ENCODE measurements at places on chromosomes 2 and 18. TPM values are rescaled to one million over a fixed set of nuclear protein-coding genes. Genes with fewer than 3 reads are reported as not detected.

DNA sequence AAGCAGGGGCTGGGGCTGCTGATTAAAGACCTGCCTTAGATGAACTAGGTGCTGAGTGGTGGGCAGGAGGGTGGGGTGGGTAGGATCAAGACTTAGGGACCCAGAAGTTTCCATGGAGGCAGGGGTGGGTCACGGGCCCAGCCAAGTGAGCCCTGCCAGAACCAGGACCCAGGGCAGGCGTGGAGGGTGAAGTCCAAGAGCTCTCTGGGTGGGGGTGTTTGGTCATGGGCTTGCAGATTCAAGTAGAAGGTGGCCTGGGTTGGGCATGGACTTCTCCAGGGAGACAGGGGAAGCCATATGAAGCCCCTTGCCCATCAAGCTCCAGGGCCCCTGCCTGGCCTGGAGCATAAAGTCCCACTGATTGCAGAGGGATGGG lies 168.8 kb downstream of the SMAD7 start:
- no peak for DNase-seq

PIKFYVE gene
- total RNA-seq: 13.9 TPM

GRCh38 chr18:31795747-31796146 lies 35.1 kb upstream of the SLC25A52 start:
- DNase-seq: no peak

DNA sequence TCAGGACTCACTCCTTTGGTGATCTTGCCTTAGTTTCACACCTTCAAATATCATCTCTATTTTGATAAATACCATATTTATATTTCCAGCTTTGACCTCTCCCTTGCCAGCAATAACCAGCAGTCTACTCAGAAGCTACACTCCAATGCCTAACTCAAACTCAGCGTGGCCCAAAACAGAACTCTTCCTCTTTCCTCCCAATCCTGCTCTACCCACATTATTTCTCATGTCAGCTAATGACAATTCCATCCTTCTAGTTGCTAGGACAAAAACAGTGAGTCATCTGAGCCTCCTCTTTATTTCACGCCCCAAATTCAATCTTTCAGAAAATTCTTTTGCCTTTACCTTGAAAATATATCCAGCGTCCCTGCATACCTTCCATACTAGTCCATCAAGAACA lies 23.5 kb downstream of the CYRIA start:
- no peak for DNase-seq

CYB5A gene
- 105 TPM for total RNA-seq

ALLC gene
- not detected for total RNA-seq

- DNase-seq: no peak
Measured at GRCh38 chr2:138026111-138027020, 62.1 kb downstream of the HNMT start.

CASP10 gene
- total RNA-seq: 5.4 TPM

TRIM43 gene
- not detected for total RNA-seq

DNA sequence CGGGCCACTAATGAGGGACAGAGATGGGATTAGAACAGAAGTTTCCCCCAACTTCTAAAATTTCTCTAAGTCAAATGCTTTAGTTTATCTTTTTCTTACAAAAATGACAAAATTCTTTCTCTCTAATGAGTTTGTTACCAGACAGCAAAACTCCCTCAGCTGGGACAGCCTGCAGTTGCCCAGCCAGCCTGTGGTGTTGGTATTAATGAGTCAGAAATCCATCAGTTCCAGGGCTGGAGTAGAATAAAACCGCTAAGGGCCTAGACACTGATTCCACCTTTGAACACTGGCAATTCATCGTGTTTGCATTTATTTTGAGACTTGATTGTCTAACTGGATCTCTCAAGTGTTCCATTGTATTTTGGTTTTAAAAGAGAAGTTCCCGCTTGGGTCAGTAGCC lies 38.3 kb upstream of the SMAD2 start:
- DNase-seq: no peak

- DNase-seq: no peak
Measured at GRCh38 chr2:39990335-39990900, 211.4 kb upstream of the THUMPD2 start.

Data from left ventricle myocardium inferior (tissue), 1 donor.